Nasal cavity respiratory epithelium epithelial cell of viscerocranial mucosa (primary cell): ENCODE measurements at places on chromosomes 12 and 14. TPM values are rescaled to one million over a fixed set of nuclear protein-coding genes. Genes with fewer than 3 reads are reported as not detected.

The NTS gene
- total RNA-seq = not detected in 2 replicates

The KRT73 gene
- total RNA-seq = not detected in 2 replicates

The RBP5 gene
- not detected in 2 replicates for total RNA-seq

The GALNT8 gene
- not detected in 2 replicates for total RNA-seq

The ST8SIA1 gene
- 0.34 and 0.64 TPM in 2 replicates for total RNA-seq

The USP30 gene
- 4.4 and 8.3 TPM in 2 replicates for total RNA-seq

The BDKRB1 gene
- 0.71 and 2.1 TPM in 2 replicates for total RNA-seq

The TOMM20L gene
- not detected in 2 replicates for total RNA-seq

The MYF6 gene
- total RNA-seq = not detected in 2 replicates

The TAS2R8 gene
- 0.14 TPM in 1 of 2 replicates, not detected in the other for total RNA-seq

The STON2 gene
- total RNA-seq = 96.0 and 456 TPM in 2 replicates

The CLEC6A gene
- not detected in 2 replicates for total RNA-seq

The SOS2 gene
- 24.3 and 39.2 TPM in 2 replicates for total RNA-seq

The PRIMA1 gene
- total RNA-seq = under 0.01 TPM in 1 of 2 replicates, not detected in the other

The TTC6 gene
- 0.34 and 1.9 TPM in 2 replicates for total RNA-seq

The TROAP gene
- 0.07 and 3.1 TPM in 2 replicates for total RNA-seq

The C1R gene
- 2.1 and 50.6 TPM in 2 replicates for total RNA-seq

The APOF gene
- total RNA-seq = not detected in 2 replicates

The NGB gene
- total RNA-seq = 0.07 TPM in 1 of 2 replicates, not detected in the other

The HPD gene
- total RNA-seq = not detected in 2 replicates

The LEMD3 gene
- 31.8 and 33.4 TPM in 2 replicates for total RNA-seq

The KRT80 gene
- total RNA-seq = 4.6 and 80.0 TPM in 2 replicates

The SERPINA9 gene
- total RNA-seq = not detected in 2 replicates

The SPPL3 gene
- total RNA-seq = 7.5 and 14.0 TPM in 2 replicates

The ACOT6 gene
- not detected in 2 replicates for total RNA-seq

The NDRG2 gene
- total RNA-seq = 15.4 and 33.4 TPM in 2 replicates

The SLC17A8 gene
- total RNA-seq = not detected in 2 replicates

The P2RX2 gene
- not detected in 2 replicates for total RNA-seq

The BEGAIN gene
- 0.21 and 0.68 TPM in 2 replicates for total RNA-seq

The CAPZA3 gene
- not detected in 2 replicates for total RNA-seq

The PARPBP gene
- total RNA-seq = 1.4 and 1.7 TPM in 2 replicates

The RHOJ gene
- total RNA-seq = 0.07 TPM in 1 of 2 replicates, not detected in the other

The ERP29 gene
- 74.6 and 90.6 TPM in 2 replicates for total RNA-seq

The SIRT4 gene
- 0.68 and 1.1 TPM in 2 replicates for total RNA-seq

The SCNN1A gene
- total RNA-seq = 9.6 and 76.7 TPM in 2 replicates

The SLC4A8 gene
- 0.14 and 0.68 TPM in 2 replicates for total RNA-seq

The PARP2 gene
- 9.9 and 10.7 TPM in 2 replicates for total RNA-seq

The MGST1 gene
- total RNA-seq = 94.7 and 203 TPM in 2 replicates

The MED13L gene
- total RNA-seq = 52.6 and 108 TPM in 2 replicates

The TAOK3 gene
- total RNA-seq = 41.0 and 63.4 TPM in 2 replicates

The CCDC197 gene
- total RNA-seq = not detected in 2 replicates

The ZNF605 gene
- 5.5 and 17.2 TPM in 2 replicates for total RNA-seq
